Putamen (tissue), 1 donor: ENCODE measurements at places on chromosomes 11 and 22.

GRCh38 chr11:115300660-115301428 lies 203.4 kb downstream of the CADM1 start:
- DNase-seq = no peak

GRCh38 chr22:38930512-38930911 lies 26.9 kb upstream of the APOBEC3A start:
- DNase-seq = no peak

GRCh38 chr11:61954106-61954850 lies 4.1 kb downstream of the BEST1 start:
- no peak for DNase-seq

DNA sequence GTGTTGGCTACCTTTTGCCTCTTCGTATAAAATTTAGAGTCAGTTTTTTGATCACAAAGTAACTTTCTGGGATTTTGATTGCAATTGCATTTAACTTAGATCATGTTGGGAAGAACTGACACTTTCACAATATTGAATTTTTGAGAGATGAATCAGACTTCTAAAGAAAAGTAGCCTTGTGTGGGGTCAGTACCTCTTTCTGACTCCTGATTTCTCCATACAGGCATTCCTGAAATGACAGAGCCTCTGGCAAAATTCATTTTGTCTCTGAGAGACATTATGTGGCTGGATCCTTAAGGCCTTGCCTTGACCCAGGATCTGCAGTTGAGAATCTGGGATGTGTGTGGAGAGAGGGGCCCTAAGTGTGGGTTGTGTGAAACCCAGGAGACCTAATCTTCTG lies 37.8 kb downstream of the PPFIBP2 start:
- DNase-seq = no peak

GRCh38 chr11:17542249-17542648 lies 2.0 kb downstream of the USH1C start:
- no peak for DNase-seq

GRCh38 chr11:73334384-73335203 lies 26.5 kb downstream of the ARHGEF17 start:
- DNase-seq = no peak

- no peak for DNase-seq
Measured at GRCh38 chr11:64299847-64300648, at the start of gene CATSPERZ. TSS of gene CATSPERZ (plus strand) at chr11:64300358. CDS start at chr11:64300411, 53 bp downstream.

DNA sequence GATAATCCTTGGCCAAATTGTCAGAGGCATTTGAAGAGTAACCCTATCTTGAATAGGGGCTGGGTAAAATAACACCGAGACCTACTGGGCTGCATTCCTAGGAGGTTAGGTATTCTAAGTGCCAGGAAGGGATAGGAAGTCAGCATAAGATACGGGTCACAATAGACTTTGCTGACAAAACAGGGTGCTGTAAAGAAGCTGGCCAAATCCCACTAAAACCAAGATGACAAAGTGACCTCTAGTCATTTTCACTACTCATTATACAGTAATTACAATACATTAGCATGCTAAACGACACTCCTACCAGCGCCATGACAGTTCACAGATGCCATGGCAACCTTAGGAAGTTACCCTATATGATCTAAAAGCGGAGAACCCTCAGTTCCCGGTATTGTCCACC lies 964 bp upstream of the REXO2 start:
- DNase-seq = no peak
